ENCODE measurements at places on chromosomes 6 and 20. TPM values are rescaled to one million over a fixed set of nuclear protein-coding genes. Genes with fewer than 3 reads are reported as not detected.

Gene ENPP4
- not detected for total RNA-seq

Gene ALDH5A1
- 6.1 TPM for total RNA-seq

Gene BHLHE23
- not detected for total RNA-seq

Gene RSPO4
- not detected for total RNA-seq

Gene CFB
- not detected for total RNA-seq
